DND-41 (cell line): ENCODE measurements at places on chromosomes 12 and 14.
A peak's percentile ranks its signal among the peaks of the same experiment; 100 is the strongest.

- DNase-seq, result no peak
Observed at GRCh38 chr12:50403001-50403440, 2.3 kb downstream of the LARP4 start.

GRCh38 chr14:68707482-68707881, 85.4 kb downstream of the ZFP36L1 start:
- DNase-seq, result no peak

DNA sequence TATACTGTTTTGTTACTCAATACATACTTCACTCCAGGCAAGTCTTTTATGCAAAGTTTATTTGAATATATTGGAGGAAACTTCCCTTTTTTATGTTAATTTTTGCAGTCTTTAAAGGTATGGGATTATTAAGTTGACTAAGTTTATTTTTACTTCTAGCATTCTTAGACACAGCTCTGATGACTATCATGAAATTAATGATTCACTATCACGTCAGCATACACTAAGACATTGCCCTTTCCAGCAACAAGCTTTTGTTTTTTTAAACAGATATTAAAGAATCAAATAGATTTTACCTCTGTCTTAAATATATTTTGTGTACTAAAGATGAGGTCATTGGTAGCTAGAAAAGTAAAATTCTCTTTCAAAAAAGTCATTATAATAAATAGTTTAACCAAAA, 52.1 kb downstream of the DERA start:
- no peak for DNase-seq

- peak; percentile 18 for DNase-seq
Observed at GRCh38 chr12:132955094-132956010, 754 bp downstream of the ZNF605 start.

DNA sequence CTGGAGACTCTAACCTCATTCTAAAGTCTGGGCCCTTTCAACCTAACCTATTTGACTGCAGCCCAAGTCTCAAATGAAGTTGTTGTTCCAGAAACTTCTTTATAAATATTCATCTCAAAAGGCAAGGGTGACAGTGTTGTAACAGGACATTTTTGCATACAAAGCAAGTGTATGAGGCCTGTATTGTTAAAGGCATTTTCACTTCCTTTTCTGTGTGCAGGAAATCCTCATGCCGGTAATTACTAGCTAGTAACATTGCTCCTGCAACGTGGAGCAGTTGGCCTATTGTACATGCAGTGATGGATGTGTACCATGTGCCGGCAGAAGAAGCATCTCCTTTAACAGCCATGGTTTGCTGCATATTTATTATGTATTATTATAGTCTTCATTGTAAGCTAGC, 156.5 kb upstream of the RMST start:
- no peak for DNase-seq

GRCh38 chr12:46562625-46563225, 190.2 kb upstream of the SLC38A2 start:
- no peak for DNase-seq

DNA sequence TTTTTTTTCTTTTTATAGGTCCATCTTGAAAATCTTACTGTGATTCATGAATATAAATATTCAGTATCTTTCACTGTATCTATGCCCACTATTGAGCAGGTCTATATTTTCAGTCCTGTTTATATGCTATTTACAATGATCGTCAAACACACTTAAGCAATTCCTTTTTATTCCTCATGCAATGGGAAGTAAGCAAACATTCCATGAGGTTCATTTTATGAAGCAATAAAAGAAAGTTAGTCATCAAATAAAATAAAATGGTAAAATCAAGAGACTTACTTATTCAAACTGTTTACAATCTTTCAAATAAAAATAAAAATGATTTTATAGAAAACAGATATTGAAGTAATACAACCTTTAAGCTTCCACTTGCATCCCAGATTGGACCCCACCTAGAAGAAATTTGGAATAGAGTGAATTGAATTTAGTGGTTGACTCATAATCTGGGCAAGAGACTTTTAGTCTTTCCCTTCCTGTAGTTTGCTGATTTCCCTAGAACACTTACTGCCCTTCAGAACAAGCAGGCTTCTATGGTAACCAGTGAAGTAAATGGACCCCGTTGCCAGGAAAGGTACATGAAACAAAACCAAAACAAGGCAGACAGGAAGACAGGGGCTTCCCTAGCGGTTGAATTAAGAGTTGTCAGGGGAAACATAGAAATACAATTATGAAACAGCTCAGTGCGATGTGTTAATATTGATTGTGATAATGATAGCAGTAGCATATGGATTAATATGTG, 241.0 kb upstream of the ATP2B1 start:
- DNase-seq, result peak; percentile 20
